Activated CD4-positive, alpha-beta T cell treated with anti-CD3 and anti-CD28 coated beads for 24 hours (primary cell): ENCODE measurements at places on chromosomes 1 and 21.

DNA sequence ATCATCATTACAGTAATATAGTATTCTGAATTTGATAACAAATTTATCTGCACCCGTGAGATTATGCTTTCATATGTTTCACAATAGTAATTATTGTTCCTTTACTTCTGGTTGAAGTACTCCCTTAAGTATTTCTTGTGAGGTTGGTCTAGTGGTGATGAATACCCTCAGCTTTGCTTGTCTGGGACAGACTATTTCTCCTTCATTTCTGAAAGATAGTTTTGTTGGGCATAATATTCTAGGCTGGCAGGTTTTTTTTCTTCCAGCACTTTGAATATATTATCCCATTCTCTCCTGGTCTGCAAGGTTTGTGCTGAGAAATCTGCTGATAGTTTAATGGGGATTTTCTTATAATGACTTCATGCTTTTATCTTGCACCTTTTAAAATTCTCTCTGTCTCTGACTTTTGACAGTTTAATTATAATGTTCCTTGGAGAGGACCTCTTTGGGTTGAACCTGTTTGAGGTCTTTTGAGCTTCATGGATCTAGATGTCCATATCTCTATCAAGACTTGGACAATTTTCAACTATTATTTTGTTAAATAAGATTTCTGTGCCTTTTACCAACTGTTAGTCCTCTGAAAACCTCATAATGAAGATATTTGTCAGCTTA lies 371.5 kb upstream of the VAMP3 start:
- DNase-seq = no peak

DNA sequence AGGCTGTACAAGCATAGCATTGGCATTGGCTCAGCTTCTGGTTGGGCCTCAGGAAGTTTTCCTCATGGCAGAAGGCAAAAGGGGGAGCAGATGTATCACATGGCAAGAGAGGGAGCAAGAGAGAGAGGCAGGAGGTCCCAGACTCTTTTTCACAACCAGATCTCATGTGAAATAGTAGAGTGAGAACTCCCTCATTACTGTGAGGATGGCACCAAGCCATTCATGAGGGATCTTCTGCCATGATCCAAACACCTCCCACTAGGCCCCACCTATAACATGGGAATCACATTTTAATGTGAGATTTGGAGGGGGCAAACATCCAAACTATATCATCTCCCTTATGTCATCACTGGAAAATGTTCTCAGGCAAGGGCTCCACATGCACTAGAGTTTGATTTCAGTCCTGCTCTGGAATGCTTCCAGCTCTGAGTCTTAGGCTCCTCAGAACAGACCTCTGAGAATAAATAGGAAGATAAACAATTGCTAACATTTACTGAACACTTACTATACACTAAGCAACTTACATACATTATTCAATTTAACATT lies 39.4 kb upstream of the VTCN1 start:
- DNase-seq = no peak

GRCh38 chr1:31064718-31065309 lies 703 bp downstream of the PUM1 start:
- DNase-seq = no peak

DNA sequence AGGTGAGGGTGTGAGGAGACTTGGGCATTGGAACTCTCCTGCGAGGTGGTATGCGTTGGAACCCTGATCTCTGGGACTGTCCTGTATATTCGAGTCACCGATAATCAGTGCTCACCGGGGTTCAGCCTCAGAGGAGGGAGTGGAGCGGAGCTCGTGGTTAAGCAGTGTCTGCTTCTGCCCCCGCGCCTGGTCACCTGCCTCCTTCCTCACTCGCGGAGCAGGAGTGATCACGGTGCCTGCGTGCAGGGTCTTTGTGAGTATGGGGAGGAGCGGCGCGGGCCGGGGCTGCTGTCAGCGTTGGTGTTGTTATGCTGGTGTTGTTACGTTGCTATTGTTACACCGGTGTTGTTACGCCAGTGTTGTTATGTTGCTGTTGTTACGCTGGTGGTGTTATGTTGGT lies 23.3 kb downstream of the H6PD start:
- DNase-seq = no peak

DNA sequence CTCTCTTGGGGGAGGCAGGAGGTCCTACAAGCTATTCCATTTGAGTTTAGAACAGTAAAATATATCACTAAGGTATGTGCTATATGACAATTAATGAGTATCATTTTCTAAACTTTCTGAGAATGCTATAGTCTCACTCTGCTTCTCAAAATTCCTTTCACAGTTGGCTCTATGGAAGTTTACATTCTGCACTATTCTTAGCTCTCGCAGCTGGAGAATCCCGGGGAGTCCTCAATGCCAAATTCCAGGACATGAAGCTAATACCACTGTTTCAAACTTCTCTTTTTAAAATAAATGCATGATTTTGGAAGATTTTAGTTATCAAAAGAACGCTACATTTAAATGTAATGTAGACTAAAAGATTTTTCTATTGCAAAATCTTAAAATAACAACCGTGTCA lies 22.4 kb upstream of the PALMD start:
- no peak for DNase-seq

DNA sequence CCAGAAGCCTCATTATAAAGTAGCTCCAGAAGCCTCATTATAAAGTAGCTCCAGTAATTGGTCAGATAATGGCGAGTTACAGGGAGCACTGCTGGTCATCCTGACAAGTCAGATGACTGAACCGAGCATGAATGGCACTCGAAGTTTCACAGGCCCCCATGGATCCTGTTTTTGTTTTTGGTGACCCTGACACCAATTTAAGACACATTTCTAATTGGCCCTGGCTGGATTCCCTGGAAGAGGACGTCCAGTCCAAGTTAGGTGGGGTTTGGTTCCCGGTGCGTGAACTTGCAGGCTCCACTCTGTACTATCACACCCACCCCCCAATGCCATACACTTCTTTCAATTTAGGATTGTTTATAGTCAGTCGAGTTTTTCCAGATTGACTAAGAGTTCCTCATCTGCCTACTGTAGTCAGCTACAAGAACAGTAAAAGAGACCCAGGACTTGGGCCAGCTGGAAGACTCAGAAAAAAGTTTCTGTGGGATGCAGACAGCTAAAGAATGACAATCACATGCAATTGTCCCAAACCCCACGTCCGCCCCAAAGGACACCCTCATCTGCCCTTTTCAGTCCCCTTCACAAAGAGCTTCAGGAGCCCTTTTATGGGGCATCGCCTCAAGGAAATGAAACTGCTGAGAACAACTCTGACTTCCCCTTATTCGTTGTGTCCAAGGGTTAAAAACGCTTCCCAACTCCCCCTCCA lies 2.7 kb downstream of the DHRS3 start:
- DNase-seq = no peak

GRCh38 chr1:16464917-16465625 lies 24.5 kb downstream of the NECAP2 start:
- DNase-seq = no peak

DNA sequence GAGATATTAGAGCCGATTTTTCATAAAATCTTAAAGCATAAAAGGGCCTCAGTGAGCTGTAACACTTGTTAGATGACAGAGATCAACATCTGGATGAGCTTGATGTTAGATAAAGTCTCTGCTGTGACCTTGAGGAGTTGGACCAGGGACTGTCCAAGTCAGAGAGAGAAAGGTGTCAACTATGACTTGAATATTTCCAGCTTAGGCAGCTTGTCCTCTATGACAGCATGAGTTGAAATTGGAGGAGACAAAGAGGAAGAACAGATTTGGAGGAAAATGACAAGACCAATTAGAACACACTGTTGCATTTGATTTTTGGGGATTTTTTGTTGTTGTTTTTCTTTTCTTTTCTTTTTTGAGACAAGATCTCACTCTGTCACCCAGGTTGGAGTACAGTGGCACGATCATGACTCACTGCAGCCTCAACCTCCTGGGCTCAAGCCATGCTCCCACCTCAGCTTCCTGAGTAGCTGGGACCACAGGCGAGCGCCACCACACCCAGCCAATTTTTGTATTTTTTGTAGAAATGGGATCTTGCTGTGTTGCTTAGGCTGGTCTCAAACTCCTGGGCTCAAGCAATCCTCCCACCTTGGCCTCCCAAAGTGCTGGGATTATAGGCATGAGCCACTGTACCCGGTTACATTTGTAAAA lies 35.3 kb upstream of the CLIC4 start:
- DNase-seq = no peak

DNA sequence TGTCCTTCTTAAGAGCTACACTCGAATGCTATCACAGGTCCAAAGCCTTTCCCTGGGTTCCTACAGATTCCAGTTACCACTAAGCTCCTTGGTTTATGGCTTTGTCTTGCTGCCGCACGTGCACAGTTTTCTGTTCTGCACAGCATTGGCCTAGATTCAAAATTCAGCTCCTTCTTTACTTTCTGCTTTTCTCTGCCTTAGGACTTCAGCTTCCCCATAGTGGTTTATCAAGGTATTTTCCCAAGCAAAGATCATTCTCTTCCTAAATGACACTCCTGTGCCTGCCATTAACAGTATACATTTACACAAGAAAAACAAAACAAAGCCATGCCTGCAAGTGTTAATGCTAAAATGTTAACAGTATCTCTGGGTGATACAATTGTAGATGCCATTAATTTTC lies 41.8 kb downstream of the PTPRU start:
- DNase-seq = no peak

DNA sequence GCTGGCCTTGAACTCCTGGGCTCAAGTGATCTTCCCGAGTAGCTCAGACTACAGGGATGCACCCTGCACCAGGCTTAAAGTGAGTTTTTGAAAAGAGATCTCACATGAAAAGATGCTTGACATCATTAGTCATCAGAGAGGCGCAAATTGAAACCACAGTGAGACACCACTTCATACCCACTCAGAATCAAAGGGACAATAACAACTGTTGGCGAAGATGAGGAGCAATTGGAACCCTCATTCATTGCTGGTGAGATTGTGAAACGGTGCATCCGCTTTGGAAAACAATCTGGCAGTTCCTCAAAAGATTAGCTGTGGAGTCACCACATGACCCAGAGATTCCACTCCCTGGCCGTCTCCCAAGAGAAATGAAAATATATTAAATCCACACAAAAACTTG lies 122.3 kb downstream of the PGBD5 start:
- no peak for DNase-seq

- DNase-seq = no peak
Observed at GRCh38 chr1:22105611-22106207, 37.2 kb downstream of the WNT4 start.

- no peak for DNase-seq
Observed at GRCh38 chr1:26705788-26706311, 10.0 kb downstream of the ARID1A start.

GRCh38 chr21:15276243-15276642 lies 211.4 kb upstream of the NRIP1 start:
- DNase-seq = no peak

DNA sequence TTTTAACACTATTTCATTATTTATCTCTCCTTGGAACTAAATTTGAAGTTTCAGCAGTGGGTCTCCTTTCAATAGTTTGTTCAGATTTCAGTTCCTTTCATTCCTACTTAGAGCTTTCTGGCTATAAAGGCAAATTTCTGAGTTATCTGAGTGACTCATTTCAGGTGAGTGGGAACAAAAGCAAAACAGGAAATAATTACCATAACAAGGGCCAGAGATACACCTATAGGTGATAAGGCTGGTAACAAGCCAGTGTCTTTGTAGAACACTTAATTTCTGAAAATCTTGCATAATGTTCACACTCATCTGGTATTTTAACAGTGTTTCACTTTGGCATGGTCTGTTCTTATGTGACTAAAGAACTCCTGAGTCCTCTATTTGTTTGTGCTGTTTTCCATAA lies 64.5 kb upstream of the PRRC2C start:
- no peak for DNase-seq

GRCh38 chr1:6723621-6724428 lies 22.2 kb upstream of the DNAJC11 start:
- DNase-seq = no peak

DNA sequence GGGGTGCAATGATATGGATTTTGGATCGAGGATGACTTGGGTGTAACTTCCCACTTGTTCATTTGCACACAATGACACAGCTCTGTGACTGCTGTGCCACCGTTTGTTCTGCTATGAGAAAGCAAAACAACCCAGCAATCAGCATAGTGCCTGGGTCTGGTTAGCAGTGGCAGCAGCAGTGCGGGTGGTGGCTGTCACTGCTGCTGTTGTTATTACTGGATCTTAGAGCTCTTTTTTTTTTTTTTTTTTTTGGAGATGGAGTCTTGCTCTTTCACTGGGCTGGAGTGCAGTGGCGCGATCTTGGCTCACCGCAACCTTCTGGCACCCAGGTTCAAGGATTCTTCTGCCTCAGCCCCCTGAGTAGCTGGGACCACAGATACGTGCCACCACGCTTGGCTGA lies 56.9 kb downstream of the TBCE start:
- DNase-seq = no peak

DNA sequence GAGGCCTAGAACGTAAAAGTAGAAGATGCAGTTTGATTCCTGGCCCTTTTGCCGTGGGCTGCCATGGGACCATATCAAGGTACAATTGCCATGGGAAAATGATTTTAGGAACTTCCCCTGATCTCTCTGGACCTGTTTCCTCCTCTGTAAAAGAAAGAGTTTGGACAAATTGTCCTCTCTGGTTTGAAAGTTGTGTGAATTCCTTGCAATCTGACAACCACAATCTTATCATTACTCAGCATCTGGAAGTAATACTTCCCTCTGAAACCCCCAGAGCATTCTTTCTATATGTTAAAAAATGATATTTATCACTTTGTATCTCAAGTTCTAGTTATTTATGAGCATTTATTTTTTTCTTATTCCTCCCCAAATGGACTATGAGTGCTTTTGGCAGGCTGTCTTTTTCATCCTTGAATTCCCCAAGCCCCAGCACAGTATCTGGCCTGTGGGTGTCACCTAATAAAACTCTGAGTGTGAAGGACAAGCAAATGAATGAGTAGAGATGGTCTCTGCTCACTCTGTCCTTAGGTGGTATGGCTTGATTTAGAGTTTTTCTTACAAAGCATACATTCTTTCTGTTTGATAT lies 181.1 kb downstream of the DYRK1A start:
- DNase-seq = no peak

DNA sequence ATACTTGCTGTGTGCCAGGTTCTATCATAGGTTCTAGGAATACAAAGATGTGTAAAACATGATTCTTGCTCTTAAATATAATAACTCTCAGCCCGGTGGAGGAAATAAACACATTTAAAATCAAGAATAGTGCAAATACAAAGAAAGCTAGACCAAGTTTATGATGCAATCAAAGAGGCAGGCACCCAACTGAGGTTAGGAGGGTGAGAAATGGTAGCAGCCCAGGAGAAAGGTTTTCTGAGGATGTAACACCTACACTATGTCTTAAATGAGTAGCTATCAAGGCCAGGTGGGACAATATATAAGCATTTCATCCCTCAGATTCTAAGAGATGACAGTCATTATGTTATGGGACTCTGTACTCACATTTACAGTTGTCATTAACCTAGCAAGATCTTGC lies 9.7 kb upstream of the PIGC start:
- no peak for DNase-seq

GRCh38 chr1:216807696-216808095 lies 84.5 kb upstream of the ESRRG start:
- DNase-seq = no peak
